Omental fat pad (tissue), 4 donors: ENCODE measurements at places on chromosomes 6 and 20. TPM values are rescaled to one million over a fixed set of nuclear protein-coding genes. Genes with fewer than 3 reads are reported as not detected.

CENPW gene
- total RNA-seq = 2.9 TPM

FAM184A gene
- total RNA-seq = 8.1 TPM

DNA sequence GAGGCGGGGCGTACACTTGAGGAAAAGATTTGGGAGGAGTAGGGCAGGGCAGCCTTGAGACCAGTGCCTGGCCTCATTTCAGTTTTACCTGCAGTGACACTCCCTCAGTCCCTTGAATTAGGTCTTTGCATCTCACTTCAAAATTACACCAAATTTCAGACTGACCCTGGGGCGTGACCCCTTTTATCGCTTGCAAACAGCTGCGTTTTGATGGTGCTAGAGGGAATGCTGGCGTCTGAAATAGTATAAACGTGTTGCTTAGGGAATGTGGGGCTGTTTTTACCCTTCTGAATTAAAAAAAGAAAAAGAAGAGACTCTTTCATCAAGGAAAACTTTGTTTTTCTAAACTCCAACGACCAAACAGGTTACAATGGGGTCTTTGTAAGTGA is 21.0 kb downstream of the COL9A1 start:
- no peak for DNase-seq

GRCh38 chr6:103707596-103708325 is 1152.0 kb downstream of the HACE1 start:
- no peak for DNase-seq
